ENCODE measurements at places on chromosomes 5 and 9.
A peak's percentile ranks its signal among the peaks of the same experiment; 100 is the strongest.

DNA sequence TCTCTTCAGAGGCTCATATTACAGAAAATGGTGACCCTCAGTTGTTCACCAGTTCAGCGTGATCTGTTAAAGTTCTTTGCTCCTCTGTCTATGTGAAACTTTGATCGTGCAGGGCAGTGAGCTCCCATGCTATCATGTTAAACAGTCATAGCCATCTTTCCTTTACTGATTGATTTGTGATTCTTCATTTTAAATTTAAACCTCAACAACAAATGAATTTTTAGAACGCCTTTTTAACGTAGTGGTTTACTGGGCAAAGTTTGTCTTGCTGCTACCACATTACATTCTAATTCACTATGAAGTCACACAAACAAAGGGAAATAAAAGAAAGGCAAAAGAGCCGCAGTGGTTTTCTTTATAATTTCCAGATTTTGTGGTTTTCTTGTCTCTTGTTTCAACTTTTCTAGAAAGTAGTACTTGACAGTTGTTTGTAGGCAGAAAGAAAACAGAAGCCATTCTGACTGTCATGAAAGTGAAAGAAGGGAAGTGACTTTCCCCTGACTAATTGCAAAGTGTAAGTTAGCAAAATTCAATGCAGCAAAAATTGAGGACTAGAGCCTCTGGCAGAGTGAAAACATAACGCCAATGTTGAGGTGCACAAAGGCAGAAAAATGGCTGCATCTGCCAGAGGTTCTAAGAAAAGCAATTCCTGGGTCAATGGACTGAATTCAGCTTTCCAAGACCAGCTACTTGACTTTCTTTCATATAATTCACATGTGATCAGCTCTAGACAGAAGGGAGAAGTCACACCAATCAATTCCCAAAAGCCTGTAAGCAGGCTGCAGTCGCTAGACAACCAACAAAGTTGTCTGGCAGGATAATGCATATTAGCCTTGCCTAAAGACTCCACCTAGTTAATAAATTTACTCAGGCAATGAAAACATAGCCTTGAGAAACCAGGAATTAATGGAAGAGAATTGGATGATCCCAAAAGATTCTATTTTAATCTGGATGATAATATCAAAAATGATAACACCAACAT, 7.1 kb upstream of the IFNA6 start:
- DNase-seq: peak; percentile 2

DNA sequence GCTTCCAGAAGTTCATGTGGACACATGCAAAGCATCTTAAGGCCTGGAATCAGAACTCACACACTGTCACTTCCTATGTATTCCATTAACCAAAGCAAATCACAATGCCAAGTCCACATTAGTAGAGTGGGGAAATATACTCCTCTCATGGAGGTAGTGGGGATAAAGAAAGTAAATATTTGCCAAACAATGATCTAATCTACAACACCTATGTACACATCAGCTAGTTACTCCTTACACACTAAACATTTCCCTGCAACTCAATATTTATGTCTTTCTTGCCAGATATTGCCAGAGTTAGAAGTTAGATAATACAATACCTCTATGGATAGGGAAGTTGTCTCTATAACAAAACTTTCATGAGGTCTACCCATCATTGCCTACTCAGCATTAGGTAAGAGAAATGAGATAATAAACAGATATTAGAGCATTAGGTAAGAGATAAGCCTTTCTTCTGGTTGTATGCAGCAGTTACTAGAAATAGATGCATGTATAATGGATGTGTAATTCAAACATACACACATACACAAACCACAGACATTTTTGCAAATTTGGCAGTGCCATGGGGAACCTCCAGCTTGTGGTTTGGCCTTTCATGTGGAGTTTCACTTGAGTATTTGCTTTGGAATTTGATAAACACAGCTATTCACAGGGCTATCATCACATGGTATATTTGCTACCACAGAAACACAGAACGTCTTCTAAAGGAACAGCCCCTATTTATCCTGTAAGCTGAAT, 196.5 kb downstream of the TLE1 start:
- DNase-seq: peak; percentile 96

GRCh38 chr5:110258460-110259216, 467.8 kb downstream of the TMEM232 start:
- DNase-seq: peak; percentile 71

- peak; percentile 78 for DNase-seq
These were observed 24.6 kb downstream of the GFPT2 start for GRCh38 chr5:180328296-180329137.

DNA sequence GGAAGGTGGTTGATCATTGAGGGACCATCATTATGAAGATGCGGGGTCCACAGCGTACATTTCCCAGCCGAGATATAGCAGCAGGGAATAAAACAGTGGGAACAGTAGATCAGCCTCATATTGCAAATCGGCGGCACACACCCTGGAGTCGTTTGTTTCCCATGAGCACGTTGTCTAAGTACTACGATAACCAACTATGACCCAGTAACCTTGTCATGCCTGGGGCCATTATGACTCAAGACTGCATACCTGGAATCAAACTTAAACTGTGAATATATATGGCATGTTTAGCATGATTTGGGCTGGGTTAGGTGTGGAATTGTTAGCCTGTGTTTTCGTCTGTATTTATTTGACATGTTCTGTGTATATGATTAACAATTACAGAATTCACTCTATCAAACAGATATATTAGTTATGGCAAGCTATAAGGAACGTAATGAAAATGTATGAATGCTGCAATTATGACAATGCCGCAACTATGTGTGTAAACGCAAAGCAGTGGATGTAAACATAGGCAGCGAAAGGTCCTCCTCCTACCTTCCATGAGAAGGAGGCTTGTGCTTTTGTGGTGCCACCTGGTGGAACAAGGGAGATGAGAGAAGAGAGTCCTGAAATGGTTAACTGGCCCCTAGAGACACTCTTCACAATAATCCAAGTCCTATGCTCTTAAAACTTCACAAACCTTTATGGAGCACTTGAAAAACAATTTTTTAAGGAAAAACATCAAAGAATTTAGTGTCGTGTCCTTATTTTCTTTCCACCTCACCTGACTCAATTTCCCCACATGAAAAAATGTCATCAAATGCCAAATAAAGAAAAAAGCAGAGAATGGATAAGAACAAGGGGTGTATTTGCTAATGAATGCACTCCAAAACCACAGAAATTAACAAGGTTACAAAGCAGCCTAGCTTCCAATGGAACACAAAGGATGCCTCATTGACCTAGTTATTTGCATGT, 47.1 kb downstream of the SEMA5A start:
- peak; percentile 43 for DNase-seq

DNA sequence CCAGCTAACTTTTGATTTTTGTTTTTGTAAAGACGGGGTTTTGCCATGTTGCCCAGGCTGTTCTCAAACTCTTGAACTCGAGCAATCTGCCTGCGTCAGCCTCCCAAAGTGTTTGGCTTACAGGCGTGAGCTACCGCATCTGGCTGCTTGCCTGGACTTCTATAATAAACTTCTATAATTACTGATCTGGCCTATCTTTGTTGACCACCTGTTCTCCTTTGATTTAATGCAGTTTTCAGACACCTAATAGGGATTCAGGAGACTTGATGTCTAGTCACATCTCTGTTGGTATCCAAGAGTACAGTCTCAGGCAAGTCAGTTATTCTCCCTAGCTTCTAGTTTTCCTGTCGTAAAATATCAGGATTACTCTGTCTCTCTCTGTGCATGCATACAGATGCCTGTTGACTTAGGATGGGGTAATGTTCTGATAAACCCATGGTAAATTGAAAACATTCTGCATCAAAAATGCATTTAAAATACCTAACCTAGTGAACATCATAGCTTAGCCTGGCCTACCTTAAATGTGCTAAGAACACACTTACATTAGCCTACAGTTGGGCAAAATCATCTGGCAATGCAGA, 51.5 kb upstream of the NR3C1 start:
- no peak for DNase-seq

DNA sequence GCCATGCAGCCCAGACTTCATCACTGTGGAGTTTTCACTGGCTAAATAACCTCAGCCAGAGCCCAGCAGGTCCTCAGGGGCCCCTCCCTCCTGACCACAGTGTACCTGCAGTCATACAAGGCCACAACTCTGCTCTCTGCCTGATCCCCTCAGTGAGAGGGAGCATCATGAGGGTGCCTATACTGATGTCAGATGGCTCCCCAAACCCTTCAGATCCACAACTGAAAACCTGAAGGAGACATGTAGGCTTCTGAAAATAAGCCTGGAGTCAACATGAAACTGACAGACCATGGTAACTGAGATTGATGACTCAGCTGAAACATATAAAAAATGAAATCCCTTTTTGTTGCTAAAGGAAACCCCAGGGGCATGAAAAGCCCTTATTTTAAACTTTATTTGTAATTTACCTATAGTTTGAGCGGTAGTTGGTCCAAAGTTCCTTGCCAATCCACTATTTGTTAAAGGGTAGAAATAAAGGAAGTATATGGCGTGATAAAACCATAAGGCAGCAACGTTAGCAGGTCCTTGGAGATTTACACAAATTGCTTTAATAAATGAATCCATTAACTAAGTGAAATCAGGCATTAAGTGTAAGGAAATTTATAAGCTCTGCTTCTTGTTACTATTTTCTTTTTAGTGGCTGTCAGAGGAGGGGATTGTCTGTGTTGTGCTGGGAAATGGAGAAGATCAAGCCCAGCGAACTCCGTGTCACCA, 68.3 kb downstream of the FGF1 start:
- no peak for DNase-seq

DNA sequence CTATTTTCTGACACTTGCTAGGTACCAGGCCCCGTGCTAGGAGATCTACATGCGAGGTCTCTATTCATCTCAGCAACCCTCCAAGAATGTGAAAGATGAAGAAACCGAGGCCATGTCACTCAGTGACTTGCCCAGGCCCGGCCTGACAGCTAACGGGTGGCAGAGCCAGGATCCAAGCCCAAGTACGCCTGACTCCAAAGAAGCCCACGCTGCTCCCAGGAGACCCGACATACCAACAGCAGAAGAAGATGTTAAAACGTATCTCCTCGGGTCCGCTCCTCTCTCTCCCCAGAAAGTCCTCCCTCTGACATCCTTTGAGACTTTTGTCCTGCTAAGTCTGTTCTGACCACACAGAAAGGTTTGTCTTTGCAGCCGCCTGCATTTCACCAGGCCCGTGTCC, 65.2 kb downstream of the CRB2 start:
- DNase-seq: no peak

DNA sequence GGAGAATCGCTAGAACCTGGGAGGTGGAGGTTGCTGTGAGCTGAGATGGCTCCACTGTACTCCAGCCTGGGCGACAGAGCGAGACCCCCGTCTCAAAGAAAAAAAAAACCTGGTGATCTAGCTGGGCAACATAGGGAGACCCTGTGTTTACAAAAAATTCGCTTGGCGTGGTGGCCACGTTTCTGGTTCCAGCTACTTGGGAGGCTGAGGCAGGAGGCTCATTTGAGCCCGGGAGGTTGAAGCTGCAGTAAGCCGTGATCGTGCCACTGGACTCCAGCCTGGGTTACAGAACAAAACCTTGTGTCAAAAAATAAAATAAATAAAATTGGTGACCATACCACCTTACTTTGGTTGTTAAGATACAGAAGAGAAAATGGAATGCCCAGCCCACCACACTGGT, 1.8 kb upstream of the HNRNPAB start:
- no peak for DNase-seq

DNA sequence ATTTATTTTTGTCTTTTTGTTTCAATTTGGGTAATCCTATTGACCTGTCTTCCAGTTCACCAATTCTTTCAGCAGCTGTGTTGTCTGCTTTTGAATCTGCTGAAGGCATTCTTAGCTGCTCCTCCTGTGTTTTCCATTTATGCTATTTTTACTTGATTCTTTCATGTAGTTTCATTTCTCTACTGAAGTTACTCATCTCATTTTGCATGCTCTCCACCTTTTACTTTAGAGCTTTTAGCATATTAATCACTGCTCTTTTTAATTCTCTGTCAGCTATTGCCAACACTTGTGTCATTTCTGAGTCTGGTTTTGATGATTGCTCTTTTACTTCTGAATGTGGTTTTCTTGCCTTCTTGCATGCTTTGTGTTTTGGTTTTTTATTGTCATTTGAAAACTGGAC, 496.0 kb upstream of the CLINT1 start:
- no peak for DNase-seq
